AG09309 (cell line): ENCODE measurements at places on chromosomes 13 and 19.

DNA sequence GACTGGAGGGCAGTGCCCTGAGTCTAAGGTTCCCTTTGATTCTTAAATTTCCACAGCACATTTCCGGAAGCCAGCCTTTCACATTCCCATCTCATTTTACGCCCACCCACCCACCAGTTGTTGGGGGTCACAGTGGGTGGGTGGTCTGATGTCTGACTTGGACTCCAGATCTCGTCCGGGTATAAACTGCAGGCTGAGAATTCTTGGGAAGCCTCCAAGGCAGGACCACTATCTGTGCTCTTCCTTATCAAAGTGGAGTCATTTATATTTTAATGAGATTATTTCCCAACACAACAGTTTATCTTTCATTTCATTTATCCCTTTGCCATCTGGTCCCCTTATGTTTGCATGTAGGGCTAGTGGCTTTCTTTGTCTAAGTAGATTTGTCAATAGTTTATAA, 3.6 kb upstream of the FAM124A start:
- no peak for DNase-seq

DNA sequence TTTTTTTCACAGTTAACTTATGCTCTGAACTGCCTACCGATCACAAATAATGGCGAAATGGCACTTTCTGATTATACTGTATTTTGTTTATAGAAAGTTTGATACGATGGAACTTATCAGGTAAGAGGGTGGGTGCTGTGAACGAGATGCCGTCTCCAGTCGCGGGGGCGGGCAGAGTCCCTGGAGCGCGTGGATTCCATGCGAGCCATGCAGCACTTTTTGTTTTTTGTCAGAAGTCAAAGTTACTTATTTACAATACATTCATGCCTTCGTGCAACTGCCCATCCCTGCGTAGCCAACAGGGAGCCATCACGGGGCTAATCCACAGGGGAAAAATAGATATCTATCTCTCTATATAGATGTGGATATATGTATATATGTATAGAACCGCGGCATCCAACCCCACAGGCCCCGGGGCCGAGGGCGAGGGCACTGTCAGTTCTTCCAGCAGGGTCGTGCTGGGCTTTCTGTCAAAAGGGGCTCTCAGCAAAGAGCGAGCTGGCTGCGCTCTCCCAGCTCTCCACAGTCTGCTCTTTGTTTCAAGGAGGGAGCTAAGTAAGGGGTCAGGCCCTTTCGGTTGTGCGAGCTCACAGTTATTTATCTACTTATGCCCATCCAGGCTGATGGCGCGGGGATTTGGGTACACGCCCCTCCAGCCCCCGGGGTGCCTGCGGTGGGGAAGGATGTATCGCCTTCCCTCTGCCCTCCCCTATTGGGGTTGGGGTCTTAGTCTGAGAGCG, 3.4 kb downstream of the SLITRK1 start:
- no peak for DNase-seq

- no peak for DNase-seq
Measured at GRCh38 chr19:30896554-30896953, 452.7 kb downstream of the TSHZ3 start.

DNA sequence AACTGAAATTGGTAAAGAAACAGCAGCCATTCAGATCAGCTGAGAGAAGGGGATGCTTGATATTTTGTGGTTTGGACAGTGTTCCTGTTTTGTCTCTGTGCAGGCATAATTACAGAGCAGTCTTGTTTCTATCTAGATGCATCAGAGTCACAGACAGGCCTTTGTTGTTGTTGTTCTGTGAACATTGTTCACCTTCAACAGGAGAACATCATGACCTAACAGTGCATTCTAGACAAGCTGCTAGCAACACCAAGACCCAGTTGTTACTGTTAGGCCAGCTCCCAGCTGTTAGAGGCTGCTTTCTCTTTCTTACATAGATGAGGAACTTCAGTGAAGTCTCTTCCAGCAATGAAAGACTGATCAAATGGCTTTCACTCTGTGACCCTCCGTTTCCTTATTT, 8.5 kb upstream of the LSR start:
- no peak for DNase-seq

GRCh38 chr13:28204043-28204442, 65.7 kb downstream of the PAN3 start:
- DNase-seq, result no peak

- DNase-seq, result no peak
Measured at GRCh38 chr13:41460930-41461329, 3.6 kb downstream of the RGCC start.

DNA sequence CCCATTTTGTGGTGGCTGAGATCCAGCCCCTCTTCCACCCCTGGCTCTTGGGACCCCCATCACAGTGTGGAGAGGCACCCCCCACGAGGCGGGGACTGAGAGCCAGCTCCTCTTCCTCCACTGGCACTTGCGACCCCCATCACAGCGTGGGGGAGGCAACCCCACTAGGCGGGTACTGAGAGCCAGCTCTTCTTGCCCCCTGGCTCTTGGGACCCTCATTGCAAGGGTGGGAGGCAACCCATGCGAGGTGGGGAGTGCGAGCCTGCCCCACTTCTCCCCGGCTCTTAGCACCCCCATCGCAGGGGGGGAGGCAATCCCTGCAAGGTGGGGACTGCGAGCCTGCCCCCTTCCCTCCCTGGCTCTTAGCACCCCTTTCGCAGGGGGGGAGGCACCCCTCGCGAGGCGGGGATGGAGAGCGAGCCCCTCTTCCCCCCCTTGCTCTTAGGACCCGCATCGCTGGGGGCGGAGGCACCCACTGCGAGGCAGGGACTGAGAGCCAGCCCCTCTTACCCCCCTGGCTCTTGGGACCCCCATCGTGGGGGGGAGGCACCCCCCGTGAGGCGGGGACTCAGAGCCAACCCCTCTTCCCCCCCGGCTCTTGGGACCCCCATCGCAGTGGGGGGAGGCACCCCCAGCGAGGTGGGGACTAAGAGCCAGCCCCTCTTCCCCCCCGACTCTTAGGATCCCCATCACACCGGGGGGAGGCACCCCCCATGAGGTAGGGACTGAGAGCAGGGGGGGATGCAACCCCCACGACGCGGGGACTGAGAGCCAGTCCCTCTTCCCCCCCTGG, 364.6 kb upstream of the SPRY2 start:
- DNase-seq, result no peak

GRCh38 chr19:51147663-51148062, 5.6 kb downstream of the SIGLEC7 start:
- no peak for DNase-seq

DNA sequence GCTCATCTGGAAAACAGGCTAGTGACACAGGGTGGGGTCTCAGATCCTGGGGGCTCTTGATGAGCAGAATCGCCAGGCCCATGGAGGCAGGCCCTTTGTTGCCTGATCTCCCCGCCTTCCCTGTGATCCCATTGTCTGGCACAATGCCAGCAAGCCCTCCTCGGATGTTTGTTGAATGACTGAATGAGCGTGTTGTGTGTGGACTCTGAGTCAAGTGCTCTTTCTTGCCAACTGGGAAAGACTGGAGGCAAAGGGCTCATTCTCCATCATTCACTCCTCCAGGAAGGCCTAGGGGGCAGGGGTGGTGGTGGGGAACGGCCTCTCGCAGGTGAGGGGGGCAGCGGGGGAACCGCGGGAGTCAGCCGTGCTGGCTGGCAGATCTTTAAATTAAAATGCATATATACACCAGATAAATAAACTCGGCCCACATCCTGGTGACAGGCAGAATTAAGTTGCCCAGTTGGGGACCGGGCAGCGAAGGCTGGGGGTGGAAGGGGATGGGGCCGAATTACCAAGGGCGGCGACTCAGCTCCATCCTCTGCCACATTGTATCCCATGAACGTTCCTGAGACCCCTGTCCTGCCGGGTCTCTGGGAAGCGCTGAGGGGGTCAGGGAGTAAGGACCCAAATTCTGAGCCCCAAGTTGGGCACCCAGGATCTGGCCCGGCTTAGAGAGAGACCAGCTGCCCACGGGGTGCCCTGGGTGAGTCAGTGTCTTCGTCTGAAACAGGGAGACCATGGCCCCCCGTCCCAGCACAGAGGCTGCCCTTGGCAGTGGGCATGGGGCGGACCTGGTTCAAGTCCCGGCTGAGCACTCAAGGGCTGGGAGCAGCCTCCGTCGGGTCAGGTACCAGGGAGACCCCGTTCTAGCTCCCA, 24.5 kb downstream of the EFNA2 start:
- no peak for DNase-seq

DNA sequence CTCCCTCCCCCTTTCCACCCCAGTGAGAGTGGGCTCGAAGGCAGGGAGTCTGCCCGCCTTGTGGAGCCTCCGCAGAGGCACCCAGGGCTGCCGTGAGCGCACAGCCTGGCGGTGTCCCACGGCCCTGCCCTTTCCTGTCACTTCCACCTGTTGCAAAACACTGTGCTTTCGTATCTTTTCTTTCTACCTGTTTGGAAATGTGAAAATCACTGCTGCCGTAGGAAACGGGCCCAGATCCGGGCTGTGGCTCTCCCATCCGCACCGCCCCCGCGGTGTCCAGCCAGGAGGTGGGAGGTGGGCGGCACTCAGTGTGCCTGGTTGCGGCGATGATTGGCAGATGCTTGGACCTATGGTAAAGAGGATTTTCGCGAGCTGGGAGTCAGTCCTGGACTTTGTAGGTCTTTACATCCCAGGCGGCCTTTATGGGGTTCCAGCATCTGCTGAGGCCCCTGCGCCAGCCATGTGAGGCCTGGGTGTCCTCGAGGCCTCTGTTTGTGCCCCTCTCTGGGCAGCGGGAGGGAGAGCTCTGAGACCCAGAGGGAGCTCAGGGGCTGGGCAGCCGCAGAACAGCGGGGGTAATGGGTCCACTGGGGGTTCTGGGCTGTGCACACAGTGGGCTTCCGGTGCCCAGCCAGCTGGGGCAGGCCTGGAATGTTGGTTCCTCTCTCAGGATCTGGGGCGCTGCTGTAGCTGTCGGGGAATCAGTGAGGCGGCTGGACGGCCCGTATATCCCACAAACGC, 6.1 kb downstream of the STK11 start:
- no peak for DNase-seq

- no peak for DNase-seq
Measured at GRCh38 chr19:12272980-12273901, 21.4 kb downstream of the ZNF44 start.

DNA sequence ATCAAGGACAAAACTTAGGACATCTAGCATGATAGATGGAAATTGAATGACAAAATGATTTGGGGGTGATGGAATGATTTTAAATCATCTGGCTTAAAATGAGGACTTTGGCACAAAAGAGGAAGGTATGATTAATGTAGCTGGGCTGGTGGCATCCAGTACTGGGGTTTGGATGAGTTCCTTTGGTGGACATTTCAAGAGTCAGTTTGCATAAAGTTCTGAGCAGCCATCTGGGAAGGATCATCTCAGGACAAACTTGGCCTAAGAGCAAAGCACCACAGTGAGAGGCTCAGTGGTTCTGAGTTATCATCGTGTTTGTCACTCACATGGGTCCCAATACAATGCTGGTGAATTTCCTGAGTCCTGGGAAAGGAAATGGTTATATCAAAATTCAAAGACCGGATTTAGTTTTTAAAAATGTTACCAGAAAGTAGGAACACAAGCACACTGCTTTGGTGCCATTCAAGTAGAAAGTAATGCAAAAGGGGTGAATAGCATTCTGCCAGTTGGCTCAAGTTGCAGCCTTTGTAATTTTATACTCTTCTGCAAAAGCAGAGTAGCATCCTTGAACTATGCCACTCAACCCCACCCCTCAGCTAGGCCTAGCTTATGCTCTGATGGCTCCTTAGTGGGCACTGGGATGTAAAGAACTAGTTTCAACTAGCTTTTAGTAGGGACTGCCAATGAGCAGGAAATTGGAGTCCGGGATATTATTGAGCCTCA, 219.0 kb downstream of the COG6 start:
- no peak for DNase-seq

GRCh38 chr13:44906713-44907112, 82.6 kb downstream of the NUFIP1 start:
- DNase-seq, result peak; percentile 46

GRCh38 chr19:11387162-11388034, 3.3 kb upstream of the EPOR start:
- DNase-seq, result no peak

- DNase-seq, result no peak
Measured at GRCh38 chr19:4350111-4350510, 6.7 kb downstream of the MPND start.

- no peak for DNase-seq
Measured at GRCh38 chr13:63554157-63554556, 2138.5 kb upstream of the PCDH20 start.

DNA sequence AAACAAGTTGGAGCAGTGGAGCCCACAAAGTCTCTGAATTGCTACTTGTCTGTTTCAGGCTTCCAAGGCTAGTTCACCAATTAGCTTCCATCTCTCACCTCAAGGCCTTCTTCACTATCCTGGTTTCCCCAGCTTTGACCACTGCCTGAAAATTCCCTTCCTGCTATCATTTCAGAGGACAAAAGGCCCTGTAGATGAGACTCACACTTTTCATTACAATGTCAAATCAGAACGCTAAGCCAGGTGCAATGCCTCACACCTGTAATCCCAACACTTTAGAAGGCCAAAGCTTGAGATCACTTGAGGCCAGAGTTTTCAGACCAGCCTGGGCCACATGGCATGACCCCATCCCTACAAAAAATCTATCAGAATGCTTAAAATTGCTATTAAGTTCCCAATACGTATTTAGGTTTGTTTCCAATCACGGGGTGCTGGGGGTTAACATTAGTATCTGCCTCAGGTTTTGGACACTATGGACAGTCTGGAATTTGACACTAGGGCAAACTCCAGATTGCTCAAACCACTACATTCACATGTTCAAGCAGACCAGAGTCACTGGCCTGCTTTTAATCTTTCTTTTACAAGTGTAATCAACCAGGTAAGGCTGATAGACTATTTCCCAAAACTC, 5.5 kb downstream of the TPT1 start:
- DNase-seq, result no peak

DNA sequence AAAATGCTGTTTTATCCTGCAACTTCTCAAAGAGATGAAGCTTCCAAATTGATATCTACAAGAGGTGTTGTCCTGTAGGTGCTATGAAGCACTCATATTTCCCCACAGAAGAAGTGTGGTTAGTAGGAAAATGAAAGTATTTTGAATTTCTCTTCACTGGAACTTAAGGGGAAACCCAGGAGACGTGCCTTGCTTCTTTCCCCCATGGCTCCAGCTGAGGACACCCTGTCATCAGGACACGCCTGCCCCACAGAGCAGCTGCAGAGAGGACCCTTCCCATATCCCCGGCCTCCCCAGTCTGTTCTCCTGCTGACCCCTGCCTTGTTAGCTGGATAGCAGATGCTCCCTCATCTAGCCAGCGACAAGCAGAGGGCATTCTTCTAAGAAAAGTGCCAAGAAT, 371.3 kb downstream of the COG6 start:
- no peak for DNase-seq

GRCh38 chr19:41426116-41426841, 895 bp downstream of the B3GNT8 start:
- DNase-seq, result no peak

DNA sequence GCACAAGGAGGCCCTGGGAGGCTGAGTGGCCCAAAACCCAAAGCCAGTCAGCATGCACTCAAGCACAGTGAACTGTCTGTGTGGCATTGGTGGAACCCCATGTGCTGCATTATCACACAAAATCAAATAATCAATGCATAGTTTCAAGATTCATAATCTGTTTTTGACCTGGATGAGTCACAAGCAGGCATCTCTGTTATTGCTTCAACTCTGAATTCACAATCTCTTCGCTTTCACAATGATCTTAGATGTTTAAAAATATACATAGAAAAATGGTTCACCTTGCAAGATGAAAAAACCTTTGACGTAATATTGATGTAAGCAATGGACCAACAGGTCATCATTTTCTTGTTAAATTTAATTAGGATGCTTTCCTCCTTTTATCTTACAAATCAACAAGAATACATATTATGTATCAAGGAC, 455.4 kb downstream of the IRS2 start:
- DNase-seq, result no peak
